ENCODE measurements at places on chromosomes 16 and 17. TPM values are rescaled to one million over a fixed set of nuclear protein-coding genes. Genes with fewer than 3 reads are reported as not detected.

SBK1 gene
- 16.5 TPM for polyA plus RNA-seq

HOXB5 gene
- 34.3 TPM for polyA plus RNA-seq

CENPX gene
- 37.9 TPM for polyA plus RNA-seq

NOMO2 gene
- 98.9 TPM for polyA plus RNA-seq

EVI2A gene
- polyA plus RNA-seq, result 1.9 TPM

TSPOAP1 gene
- 43.2 TPM for polyA plus RNA-seq

SLC16A13 gene
- polyA plus RNA-seq, result 4.3 TPM

SLC25A10 gene
- polyA plus RNA-seq, result 23.3 TPM

PPM1E gene
- 3.4 TPM for polyA plus RNA-seq

MYOCD gene
- 4.2 TPM for polyA plus RNA-seq

HNF1B gene
- 120 TPM for polyA plus RNA-seq

KRT17 gene
- 2.6 TPM for polyA plus RNA-seq

CD19 gene
- polyA plus RNA-seq, result 3.6 TPM

TP53TG3F gene
- 0.05 TPM for polyA plus RNA-seq

NPW gene
- 10.3 TPM for polyA plus RNA-seq

TNP2 gene
- not detected for polyA plus RNA-seq

MYH8 gene
- 0.89 TPM for polyA plus RNA-seq

- DNase-seq, result peak; percentile 93
Observed at GRCh38 chr17:57084802-57085447, at the start of gene AKAP1. AKAP1 (plus strand) TSS chr17:57085246; CDS start chr17:57105465, 20,219 bp downstream.

DNA sequence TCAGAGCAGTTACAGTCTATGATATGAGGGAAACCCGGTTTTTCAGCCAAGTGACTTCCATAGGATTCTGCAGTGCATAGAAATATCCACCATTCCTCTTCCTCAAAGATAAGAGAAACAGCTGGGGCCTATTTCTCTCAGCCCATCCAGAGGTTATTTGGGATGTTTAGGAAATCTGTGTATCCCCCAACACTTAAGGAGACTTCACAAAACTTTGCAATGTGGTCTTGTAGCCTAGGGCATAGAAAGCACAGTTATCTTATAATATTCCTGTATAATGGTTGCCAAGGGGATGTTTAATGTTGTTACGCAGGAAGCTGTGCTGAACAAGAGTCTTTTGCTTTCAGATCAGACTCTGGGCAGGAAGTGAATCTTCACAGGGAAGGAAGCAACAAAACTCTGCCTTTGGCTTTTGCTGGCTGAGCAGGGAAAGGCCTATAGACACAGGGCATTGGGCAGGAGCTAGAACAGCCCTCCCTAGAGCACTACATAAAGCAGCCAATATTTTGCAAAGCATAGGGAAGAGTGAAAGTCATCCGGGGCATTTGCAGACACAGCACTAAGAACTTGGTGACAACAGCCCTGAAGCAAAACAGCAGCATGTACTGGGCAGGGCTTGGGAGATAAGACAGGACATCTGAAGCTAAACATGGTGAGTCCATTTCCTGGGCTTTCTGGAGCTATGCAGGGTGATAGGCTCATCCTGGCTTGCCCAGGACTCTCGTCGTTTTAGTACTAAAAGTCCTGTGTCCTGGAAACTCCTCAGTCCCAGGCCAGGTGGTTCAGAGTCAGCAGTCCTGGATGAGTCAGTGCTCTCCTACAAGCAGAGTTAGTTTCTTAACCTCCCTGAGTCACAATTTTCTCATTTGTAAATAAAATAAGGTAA, 18.7 kb upstream of the BEAN1 start:
- no peak for DNase-seq

GRCh38 chr17:11747441-11747840, 149.2 kb downstream of the DNAH9 start:
- no peak for DNase-seq

- no peak for DNase-seq
Observed at GRCh38 chr17:1412185-1413110, 12.4 kb upstream of the YWHAE start.

GRCh38 chr16:87851601-87852000, 17.7 kb downstream of the SLC7A5 start:
- DNase-seq, result no peak

DNA sequence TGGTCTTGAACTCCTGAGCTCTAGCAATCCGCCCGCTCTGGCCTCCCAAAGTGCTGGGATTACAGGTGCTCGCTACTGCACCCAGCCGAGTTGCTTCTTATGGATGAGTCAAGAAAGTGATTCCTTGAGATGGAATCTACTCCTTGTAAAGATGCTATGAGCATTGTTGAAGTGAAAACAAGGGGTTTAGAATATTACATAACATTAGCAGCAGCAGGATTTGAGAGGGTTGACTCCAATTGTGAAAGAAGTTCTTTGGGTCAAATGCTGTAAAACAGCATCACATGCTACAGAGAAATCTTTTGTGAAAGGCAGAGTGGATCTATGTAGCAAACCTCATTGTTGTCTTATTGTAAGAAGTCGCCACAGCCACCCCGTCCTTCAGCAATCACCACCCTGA, 72.7 kb downstream of the NT5M start:
- no peak for DNase-seq

GRCh38 chr16:30065943-30066760, 592 bp downstream of the ALDOA start:
- no peak for DNase-seq

DNA sequence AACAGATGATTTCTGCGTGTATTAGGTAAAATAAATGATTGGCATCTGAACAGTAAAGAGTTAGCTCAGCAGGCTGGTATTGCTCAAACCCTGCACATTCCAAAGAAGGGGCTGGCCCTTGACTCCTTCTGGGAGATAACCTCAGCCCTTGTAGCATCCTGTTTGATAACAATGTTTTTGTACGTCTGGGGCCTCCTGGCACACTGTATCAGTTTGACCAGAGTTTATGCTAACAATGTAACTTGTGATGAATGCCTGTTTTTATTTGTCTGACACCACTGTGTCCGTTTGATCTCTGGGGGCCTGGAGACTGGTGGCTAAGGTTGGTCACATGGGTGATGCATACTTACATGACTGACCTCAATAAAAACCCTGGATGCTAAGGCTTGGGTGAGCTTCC, 43.8 kb upstream of the NDRG4 start:
- DNase-seq, result no peak

DNA sequence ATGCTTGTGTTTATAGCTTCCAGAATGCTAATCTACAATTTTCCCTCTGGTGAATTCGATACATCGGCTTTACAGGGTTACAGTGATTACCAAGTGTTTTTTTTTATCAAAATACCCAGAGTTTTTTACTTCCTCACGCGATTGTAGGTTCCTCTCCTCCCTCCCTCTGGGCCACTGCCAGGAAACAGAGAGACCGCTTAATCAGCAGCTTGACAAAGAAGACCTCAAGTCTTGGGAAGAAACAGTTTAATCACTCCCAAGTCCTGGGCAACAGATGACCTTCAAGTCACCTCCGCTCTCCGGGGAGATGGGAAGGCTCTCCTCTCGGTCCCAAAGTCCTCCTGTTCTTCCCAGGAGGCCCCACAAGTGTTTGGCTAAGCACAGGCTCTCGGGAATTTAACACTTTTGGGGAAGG, 23.5 kb downstream of the SMTNL2 start:
- peak; percentile 55 for DNase-seq

GRCh38 chr16:90026135-90026534, 6.9 kb upstream of the DBNDD1 start:
- no peak for DNase-seq

GRCh38 chr17:40059729-40060475, 2.9 kb upstream of the THRA start:
- DNase-seq, result no peak

GRCh38 chr17:66715076-66715675, 119.7 kb upstream of the CACNG5 start:
- no peak for DNase-seq

GRCh38 chr17:1438593-1439083, 17.4 kb downstream of the CRK start:
- DNase-seq, result no peak

GRCh38 chr17:45584092-45585036, 93.8 kb upstream of the PLEKHM1 start:
- peak; percentile 63 for DNase-seq

GRCh38 chr16:71460941-71461340, 1.1 kb downstream of the ZNF23 start:
- DNase-seq, result no peak

DNA sequence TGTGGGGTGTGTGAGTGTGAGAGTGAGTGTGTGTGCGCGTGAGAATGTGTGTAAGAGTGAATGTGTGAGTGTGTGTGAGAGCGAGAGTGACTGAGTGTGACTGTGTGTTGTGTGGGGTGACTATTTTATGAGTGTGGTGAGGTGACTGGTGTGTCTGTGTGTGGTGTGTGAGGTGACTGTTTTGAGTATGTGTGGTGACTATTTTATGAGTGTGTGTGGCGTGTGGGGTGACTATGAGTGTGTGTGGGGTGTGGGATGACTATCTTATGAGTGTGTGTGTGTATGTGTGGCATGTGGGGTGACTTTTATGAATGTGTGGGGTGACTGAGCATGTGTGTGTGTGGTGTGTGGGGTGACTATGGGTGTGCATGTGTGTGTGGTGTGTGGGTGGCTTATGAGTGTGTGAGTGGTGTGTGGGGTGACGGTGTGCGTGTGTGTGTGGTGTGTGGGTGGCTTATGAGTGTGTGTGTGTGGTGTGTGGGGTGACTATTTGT, 152.9 kb upstream of the PLCG2 start:
- DNase-seq, result no peak

GRCh38 chr17:71412803-71413202, 708.0 kb upstream of the SOX9 start:
- no peak for DNase-seq

GRCh38 chr17:49357516-49357915, 4.5 kb downstream of the ZNF652 start:
- no peak for DNase-seq

GRCh38 chr16:50814541-50814940, 72.7 kb downstream of the CYLD start:
- no peak for DNase-seq

GRCh38 chr17:73770115-73770848, 126.0 kb upstream of the SDK2 start:
- DNase-seq, result peak; percentile 58

DNA sequence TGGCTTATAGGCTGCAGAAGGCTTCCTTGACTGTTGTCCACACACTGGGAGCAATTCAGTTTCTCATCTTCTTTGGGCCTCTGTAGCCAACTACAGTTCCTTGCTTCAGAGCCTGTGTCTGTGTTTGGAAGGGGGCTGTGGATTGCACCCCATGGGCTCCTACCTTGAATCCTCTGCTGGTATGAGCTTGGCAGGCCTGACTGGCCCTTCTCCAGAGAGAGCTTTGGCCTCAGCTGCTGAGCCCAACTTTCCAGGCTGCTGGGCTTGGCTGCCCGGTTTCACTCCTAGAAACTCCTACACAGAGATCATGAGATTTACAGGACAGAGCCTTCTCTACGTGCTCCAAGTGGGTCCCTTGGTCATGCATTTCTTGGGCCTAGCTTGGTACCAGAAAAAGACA, 354.4 kb downstream of the SNX29 start:
- DNase-seq, result no peak

GRCh38 chr17:50051082-50051576, 4.8 kb upstream of the ITGA3 start:
- DNase-seq, result no peak

DNA sequence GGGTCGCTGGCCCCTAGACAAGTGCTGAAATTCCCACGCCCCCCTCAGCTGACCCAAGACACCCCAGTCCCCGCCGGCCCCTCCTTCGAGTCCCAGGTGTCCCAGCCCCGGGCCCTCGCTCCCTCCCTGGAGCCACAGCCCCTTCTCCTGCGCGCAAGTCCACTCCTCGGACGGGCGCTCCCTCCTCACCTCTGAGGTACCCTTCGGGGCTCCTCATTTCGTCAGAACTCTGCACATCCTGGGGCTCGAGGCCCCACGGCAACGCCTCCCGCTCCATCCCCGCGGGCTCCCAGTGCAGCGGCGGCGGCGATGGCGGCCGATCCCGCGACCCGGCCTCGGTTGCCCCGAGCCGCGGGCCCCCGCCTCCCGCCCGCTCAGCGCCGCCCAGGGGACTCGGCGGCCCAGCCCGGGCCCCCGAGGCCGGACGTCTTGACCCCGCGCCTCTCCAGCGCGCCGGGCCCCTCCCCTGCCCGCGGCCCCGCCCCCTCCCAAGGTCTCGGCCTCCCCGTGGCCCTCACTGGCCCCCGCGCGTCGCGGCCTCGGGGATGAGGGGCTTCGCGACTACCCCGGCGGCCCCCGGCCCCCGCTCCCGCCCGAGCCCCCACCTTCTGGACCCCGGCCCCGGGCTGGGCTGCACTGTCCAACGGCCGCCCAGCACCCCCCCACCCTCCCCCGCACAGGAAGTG, at the start of gene ZNF768:
Gene ZNF768 (minus strand): TSS at position 430 of the 686 bp plus-strand sequence. CDS start 153 bp downstream, at position 277.
- DNase-seq, result no peak

DNA sequence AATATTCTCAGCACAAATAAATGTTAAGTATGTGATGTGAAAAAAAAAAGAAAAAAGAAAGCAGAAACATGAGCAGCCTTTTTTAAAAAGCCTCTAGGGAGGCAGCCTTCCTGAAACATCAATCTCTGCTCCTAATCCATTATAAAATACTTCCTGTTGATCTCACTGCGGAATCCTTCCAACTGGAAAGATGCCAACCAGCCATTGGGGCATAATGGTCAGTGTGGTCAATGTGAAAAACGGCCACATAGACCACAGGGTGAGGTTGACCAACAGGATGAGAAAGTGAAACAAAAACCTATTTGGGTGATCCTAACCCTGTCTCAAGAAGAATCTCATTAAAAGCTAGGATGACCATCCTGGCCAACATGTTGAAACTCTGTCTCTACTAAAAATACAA, 26.1 kb upstream of the ABCA8 start:
- DNase-seq, result no peak

GRCh38 chr17:40417258-40417608, 463 bp downstream of the TOP2A start:
- no peak for DNase-seq

GRCh38 chr16:67387479-67388079, 5.7 kb downstream of the TPPP3 start:
- no peak for DNase-seq

- no peak for DNase-seq
Observed at GRCh38 chr16:46739934-46740333, 8.2 kb downstream of the MYLK3 start.

GRCh38 chr16:68420366-68420942, 27.9 kb downstream of the SMPD3 start:
- DNase-seq, result no peak

DNA sequence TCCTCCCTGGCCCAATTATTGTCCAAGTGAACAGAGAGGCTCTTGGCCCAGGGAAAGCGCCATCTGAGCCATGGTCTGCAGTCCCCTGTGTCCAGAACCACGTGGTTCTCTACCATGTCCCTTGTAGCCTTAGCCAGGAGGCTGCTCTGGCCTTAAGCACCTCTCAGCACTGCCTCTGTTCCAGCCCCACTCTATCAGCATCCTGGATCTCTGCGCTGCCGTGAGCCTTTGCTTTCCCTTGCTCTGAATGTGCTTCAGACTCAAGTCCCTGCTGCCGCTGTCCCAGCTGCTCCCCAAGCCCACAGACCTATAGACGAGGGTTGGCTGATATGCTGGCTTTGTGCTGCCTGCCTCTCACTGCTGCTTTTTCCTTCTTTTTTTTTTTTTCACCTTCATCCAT, 33.9 kb downstream of the CYB561 start:
- DNase-seq, result no peak
